ENCODE measurements at places on chromosomes 13 and 19.

- DNase-seq: no peak
Observed at GRCh38 chr19:16017138-16017490, 59.2 kb upstream of the TPM4 start.

DNA sequence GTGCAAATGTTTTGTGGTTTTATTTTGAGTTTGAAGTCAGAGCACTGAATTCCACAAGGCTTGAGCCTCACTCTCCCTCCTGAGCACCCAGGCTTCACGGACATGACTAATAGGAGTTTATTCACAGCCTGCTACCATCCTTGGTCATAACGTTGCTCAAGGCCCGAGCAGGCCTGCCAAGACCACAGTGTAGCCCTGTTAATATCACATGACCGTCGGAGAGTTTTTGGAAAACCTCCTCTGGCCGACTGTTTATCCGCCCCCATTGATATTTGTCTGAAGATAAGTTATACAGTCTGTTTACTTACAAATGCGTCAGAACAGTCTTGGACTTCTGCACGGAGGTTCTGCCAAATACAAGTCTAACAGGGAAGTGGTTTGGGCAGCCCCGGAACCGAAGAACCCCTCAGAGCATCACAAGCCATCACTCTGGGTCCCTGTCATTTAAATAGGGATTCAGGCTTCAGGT is 89.9 kb downstream of the COL4A2 start:
- no peak for DNase-seq

DNA sequence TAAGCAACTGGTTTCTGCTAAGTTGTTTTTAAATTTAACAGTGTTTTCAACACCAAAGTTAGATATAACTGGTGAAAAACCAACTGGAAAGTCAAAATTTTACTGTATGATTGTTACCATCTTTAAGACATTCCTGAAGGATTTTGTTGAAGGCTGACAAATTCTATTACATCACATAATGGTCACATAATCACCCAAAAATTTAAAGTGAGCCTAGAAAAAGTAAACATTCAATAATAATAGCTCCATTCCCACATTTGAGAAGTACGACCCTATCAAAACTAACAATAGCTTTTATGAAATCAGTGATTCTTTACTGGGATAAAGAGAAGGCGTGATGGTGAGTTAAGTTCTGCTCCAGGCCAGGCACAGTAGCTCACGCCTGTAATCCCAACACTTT is 51.6 kb downstream of the USP12 start:
- no peak for DNase-seq

DNA sequence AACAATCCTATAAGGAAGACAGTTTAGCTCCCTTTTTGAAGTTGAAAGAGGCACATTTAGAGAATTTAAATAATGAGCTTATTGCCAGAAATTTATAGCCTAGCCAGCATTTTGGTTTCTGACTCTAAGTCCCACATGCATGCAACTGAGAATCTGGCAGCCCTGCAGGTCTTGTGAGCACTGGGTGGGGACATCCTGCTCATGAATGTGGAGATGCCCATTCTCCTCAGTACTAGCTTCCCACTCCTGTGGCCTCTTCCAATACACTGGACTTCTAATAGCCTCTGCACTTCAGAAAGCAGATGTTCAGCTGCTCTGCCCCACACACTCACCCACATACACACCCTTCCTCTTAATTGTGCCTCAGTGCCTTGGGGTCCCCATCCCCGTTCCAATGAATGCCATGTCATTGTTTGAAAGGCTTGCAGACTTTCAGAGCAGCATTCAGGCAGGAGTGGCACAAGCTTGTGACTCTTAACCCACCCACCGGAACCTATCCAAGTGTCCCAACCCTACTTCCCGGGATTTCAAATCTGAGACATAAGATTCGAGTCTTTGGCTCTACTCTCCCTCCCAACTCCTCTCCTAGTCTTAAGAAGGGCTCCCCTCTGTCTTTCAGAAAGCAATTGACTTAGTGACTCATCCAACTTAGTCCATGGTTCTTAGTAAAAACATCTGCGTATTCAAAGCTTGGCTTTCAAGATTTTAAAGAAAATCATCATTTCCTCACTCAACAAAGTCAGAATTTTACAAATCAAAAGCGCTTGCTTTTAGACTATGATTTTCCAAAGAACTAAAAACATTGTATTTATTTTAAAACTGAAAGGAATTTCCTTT is 80.0 kb upstream of the FREM2 start:
- DNase-seq: no peak

DNA sequence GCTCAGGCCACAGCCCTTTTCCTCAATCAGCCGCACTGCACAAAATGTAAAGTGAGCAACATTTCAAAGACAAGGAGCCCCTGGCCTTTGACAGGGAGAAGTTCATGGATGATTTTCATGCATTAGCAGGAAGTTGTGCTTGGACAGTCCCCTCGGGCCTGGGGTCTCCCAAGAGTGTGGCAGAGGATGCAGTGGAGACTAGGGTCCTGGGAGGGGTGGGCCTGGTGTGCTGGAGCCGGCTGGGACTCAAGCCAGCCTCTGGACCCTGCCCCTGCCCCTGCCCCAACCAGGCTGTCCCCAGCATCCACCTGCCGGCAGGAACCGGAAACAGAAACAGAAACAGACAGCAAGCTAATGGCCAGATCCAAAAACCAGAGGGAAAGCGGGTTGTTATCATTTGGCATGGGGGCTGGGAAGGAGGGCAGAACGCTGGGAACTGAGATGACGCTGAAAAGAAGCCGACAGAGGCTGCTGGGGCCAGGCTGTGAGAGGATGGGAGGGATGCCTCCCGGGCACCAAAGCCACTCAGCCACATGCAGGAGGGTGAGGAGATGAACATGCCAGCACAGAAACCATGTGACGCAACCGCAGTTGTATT is 2.3 kb downstream of the GAS6 start:
- no peak for DNase-seq

DNA sequence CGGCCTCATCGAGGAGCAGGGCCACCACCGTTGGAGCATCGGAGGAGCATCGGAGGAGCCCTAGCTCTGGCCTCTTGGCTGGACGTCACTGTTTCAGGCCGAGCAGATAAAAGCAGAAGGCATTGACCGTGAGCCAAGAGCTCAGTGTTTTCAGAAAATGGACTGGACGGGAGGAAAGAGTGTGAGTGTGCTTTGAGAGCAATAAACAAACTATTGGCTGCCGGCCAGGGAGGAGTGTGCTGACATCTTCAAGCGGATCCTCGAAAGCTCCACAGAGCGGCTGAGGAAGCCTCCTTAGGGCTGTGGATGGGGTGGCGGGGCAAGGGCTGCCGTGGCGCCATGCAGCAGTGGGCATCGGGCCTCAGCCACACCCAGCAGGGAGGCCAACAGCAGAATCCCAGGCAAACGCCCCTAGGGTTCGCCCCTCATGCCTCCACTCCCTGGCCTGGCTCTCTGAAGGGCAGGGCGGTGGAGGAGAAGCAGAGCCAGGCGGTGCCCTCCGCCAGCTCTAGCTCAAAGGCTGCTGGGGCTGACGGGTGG is 41.8 kb downstream of the IRS2 start:
- no peak for DNase-seq

DNA sequence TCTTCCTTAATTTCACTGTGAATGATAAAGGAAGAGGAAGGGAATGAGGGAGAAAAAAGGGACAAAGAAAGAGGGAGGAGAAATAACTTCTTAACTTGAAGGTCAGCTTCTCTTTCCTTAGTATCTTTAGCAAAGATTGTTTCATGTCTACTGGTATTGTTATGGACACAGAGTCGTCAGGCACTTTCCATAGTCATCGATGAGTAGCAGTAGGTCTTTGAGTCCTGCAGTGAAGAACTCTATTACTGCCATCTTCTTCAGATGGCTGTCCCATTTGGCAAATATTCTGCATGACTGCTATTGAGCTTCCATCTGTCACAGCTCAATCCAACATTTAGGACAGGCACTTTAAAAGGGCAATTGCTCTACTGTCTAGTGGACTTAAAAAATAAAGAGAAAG is 2463.1 kb downstream of the PCDH9 start:
- no peak for DNase-seq

DNA sequence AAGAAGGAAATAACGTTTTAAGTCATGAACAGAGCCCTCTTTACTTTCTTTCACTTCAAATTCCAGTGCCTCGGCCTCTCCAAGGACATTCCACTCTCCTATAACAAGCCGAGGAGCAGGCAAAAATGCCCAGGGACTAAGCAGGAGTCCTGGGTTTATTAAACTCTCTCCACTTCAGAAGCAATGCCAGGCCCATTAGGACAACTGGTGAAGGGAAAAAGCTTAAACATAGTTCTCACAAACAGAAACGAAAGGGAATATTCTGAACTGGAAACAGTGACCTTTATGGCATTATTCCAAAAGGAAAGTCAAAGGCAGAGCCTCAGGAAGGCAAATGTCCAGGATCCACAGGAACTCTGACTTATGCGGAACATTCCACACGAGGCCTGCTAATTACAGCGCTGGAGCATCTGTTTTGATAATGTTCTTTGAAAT is 30.9 kb upstream of the MED4 start:
- no peak for DNase-seq

- DNase-seq: no peak
Observed at GRCh38 chr13:20198781-20199180, 6.0 kb upstream of the GJB2 start.

- DNase-seq: no peak
Observed at GRCh38 chr13:91238036-91238435, 109.5 kb upstream of the MIR17HG start.

GRCh38 chr19:45202637-45203036 is 24.1 kb downstream of the BLOC1S3 start:
- DNase-seq: no peak

GRCh38 chr19:32464279-32464678 is 58.7 kb downstream of the DPY19L3 start:
- DNase-seq: no peak

DNA sequence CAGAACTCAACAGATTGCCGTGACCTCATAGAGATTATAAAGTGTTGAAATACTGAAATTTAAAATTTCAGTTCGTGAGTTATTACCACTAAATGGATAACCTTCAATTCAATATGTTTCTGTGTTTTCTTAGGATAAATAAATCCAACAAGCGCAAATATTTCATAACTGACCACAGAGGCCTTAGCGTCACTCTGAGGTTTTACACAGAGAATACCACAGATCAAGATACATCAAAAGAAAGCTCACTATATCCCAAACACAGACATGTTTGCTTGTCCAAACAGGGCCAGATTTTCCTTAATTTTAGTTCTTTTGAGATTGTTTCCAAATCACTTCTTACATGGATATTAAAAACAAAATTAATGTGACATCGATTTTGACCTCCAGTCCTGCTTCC is 235.8 kb downstream of the EFNB2 start:
- no peak for DNase-seq

DNA sequence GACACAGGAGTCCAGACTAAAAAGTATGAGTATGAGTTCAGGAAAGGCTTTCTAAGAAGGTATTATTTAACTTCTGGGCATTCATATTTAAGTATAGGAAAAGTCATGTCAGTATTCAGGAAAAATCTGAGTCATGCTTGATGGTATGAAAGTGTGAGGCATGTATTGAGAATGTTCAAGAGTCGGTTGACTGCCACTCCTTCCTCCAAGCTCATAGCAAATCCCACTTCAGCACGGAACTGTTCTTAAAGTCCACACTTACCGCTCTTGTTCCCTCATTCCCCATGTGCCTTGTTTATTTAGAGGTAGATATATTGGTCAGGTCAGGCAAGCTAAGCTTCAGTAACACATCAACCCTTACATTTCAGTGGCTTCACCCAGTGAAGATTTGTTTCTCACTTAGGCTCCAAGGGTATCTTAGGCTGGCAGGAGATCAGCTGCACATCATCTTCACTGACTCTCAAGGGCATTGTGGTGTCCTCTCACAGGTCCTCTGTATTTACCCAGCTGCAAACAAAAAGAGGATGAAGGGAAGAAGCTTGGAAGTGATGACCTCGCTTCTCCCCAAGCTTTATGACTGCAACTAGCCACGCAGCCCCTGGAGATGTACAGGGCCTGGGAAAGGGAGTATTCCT is 1189.2 kb downstream of the EFNB2 start:
- DNase-seq: no peak

GRCh38 chr13:98346904-98347636 is 170.0 kb upstream of the RNF113B start:
- DNase-seq: no peak

- no peak for DNase-seq
Observed at GRCh38 chr19:31334101-31334848, 15.0 kb downstream of the TSHZ3 start.

DNA sequence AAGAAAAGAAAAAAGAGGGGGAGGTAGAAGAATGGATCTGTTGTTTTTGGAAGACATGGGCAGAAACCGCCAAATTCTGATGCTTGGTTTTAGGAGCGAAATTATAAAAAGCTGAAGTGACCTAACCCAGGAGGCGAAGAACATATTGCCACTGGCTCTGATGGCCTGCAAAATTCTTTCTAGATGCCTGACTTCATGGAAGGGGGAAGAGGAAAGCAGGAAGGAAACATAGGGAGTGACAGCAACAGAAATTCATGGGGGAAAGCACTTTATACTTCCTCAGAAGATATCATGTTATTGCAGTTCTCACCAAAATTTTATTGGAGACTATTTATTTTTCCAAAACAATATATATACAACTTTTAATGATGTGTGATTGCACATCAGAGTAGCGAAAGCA is 213.5 kb downstream of the DLEU7 start:
- DNase-seq: no peak

DNA sequence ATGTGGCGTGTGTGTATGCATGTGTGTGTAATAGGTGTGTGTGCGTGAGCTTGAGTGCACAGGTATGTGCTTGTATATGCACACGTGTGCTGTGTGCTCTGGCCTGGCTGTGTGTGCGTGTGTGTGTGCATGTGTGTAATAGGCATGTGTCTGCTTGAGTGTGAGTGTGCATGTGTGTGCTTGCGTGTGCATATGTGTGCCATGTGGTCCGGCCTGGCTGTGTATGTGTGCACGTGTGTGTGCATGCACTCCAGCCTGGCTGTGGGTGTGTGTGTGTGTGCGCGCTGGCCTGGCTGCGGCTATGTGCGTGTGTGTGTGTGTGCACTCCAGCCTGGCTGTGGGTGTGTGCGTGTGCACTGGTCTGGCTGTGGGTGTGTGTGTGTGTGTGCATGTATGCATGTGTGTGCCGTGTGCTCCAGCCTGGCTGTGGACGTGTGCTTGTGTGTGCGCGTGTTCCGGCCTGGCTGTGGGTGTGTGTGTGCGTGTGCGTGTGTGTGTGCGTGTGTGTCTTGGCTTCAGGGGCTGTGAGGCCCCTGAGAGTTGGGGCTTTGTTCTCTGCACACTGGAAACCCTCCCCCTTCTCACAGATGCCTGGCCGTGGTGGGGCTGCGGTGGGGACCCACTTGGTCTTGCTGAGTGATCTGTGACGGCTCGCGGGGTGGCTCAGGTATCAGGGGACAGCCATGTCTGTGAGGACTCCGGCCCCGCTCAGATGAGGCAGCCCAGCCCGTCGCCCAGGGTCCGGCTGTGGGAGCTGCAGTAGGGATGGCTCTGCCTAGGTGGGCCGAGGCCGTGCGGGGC is 8.2 kb downstream of the SPPL2B start:
- DNase-seq: no peak

DNA sequence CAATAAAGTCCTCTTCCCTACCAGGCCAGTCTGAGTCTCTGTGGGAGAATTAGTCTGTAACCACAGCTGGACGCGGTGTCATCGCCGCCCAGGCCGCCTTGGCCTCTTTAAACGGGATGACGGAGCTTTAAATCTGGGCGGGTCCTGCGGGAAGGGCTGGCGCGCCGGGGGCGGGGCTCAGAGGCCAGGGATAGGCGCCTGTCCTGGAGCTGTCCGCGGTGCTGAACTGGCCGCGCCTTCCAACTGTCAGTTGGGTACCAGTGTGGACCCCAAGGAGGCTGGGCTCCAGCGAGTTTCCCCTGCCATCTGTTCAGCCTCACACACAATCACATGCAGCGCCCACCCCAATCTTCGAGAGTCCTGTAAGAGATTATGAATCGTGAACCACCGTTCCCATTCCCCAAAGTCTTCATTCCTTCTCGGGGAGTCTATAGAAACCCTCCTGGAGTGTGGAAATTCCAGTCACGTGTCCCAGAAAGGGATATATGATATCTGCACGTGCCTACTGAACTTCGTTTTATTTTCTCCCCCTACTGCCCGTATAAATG is 11.5 kb downstream of the APLP1 start:
- peak; percentile 70 for DNase-seq

Data from substantia nigra (tissue), 51 donors.